ENCODE measurements at places on chromosomes 12 and 14.

DNA sequence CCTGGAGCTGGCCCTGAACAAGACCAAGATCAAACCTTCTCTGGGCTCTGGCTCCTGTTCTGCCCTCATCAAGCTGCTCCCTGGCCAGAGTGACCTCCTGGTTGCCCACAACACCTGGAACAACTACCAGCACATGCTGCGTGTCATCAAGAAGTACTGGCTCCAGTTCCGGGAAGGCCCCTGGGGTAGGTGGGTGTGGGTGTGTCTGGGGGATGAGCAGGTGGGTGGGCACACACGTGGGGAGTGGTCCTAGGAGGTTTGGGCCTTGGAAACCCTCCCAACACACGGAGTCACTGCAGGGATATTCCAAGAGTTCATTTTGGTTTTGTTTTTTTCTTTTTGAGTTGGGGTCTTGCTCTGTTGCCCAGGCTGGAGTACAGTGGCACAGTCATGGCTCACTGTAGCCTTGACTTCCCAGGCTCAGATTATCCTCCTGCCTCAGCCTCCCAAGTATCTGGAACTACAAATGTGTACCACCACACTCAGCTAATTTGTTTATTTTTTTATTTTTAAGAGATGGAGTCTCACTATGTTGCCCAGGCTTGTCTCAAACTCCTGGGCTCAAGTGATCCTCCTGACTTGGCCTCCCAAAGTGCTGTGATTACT lies 16.5 kb downstream of the PLBD2 start:
- DNase-seq: no peak

GRCh38 chr12:120735181-120735580 lies 9.6 kb downstream of the ACADS start:
- no peak for DNase-seq

- peak; percentile 50 for DNase-seq
These were observed 594 bp downstream of the ZCCHC8 start for GRCh38 chr12:122499991-122500684.

- DNase-seq: no peak
These were observed 52.3 kb downstream of the GNS start for GRCh38 chr12:64706857-64707256.

GRCh38 chr14:75995372-75996041 lies 9.9 kb downstream of the IFT43 start:
- no peak for DNase-seq

- DNase-seq: no peak
These were observed 48.2 kb upstream of the DAAM1 start for GRCh38 chr14:59140106-59140843.

GRCh38 chr12:11408096-11408495 lies 12.7 kb upstream of the PRB2 start:
- DNase-seq: no peak
